ENCODE measurements at places on chromosomes 2 and 18.

DNA sequence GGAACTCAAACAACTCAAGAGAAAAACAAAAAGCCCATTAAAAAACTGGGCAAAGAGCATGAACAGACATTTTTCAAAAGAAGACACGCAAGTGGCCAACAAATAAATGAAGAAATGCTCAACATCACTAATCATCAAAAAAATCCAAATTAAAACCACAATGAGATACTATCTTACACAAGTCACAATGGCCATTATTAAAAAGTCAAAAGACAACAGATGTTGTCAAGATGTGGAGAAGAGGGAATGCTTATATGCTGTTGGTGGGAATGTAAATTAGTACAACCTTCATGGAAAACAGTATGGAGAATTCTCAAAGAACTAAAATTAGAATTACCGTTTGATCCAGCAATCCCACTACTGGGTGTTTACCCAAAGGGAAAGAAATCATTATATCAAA, 15.1 kb downstream of the LMAN1 start:
- DNase-seq = no peak

DNA sequence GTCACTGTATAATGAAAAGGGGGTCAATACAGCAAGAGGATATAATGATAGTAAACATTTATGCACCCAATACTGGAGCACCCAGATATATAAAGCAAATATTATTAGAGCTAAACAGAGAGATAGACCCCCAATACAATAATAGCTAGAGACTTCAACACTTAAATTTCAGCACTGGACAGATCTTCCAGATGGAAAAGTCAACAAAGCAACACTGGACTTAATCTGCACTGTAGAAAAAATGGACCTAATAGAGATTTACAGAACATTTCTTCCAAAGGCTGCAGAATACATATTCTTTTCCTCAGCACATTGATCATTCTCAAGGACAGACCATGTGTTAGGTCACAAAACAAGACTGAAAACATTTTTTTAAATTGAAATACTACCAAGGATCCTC, 26.7 kb downstream of the ZBTB14 start:
- no peak for DNase-seq

- DNase-seq = no peak
Measured at GRCh38 chr2:60154142-60154541, 399.3 kb downstream of the BCL11A start.

DNA sequence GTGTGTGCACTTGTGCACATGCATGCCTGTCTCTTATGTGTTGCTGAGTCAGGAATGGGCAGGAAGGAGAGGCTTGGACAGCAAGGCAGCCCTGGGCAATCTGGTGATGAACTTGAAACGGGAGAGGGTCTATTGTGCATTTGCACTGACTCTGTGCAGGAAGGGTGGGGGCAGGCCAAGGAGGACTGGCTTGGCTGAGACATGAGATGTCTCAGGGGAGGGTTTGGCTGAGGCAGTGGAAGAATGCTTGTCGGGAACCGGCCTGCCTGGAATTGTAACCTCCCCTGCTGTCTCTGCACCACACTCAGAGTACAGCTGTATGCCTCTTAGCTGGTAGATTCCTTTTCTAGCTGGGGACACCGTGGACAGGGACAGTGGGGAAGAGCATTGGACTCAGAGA, 176.1 kb upstream of the TNP1 start:
- DNase-seq = no peak

GRCh38 chr2:169734169-169734847, 676 bp downstream of the KLHL23 start:
- DNase-seq = peak; percentile 16

DNA sequence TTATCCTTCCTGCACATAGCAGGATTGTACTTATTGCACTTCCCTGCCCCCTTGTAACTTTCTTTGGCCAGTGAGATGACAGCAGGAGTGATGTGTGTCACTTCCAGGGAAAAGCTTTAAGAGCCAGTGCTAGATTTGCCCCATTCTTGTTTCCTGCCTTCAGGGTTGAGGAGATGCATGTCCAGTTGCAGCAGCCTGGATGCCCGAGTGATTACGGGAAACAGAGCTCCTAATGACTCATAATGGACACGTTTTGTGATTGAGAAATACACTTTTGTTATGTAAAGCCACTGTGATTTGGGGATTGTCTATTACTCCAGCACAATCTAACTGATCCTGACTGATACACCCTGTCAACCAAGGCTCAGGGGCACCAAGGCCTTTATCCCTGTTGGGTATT, 5.0 kb upstream of the TET3 start:
- no peak for DNase-seq

- no peak for DNase-seq
Measured at GRCh38 chr18:33472509-33472908, 32.0 kb upstream of the CCDC178 start.

DNA sequence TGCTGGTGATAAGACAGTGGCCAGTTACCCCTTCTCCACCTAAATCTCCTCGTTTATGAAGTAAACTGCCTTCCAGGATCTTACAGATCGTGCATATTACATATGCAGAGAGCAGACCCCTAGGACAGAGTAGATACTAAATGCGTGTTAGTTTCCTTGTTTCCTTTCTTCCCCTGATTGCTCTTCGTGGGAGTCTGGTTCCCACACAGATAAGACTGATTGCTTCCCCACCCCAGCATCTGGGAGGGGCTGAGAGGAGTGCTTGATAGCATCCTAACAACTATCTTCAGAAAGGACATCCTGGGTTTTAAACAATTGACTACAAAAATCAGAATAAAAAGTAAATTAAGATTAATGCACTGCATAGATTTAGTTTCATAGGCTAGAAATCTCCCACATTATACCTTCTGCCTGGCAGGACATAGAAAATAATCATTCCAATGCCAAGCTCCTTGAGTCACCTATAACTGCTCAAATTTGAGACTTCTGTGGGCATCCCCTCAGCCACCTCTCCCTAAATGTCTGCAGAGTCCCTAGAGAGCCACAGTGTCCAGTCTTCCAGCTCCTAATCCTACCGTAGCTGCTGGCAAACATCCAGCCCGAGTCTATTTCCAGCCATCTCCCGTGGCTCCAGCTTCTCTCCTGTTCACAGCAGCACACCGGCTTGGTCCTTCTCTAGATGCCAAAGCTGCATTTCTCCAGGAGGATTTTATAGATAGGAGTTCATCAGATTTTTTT, 128.3 kb downstream of the LRRC30 start:
- DNase-seq = no peak

DNA sequence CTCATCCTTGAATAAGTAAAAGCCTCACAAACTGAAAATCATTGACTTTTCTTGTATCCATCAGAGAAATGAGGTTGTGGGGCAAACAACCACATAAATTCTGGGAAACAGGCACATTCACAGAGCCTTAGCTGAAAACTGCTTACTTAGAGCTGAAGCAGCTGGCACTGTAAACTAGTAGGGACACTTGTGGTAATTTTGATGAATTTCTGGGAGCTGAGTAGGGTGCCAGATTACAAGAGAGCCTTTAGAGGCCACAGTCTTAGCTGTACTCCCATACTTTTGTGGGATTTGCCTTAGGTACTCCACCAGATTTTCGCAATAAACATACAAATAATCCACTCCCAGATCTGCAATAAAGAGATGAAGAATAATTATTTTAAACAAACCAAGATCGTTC, 315.2 kb downstream of the TMX3 start:
- DNase-seq = no peak

GRCh38 chr2:134677856-134678756, 40.7 kb downstream of the TMEM163 start:
- DNase-seq = no peak

- DNase-seq = no peak
Measured at GRCh38 chr2:86686905-86687304, 33.2 kb upstream of the RMND5A start.

DNA sequence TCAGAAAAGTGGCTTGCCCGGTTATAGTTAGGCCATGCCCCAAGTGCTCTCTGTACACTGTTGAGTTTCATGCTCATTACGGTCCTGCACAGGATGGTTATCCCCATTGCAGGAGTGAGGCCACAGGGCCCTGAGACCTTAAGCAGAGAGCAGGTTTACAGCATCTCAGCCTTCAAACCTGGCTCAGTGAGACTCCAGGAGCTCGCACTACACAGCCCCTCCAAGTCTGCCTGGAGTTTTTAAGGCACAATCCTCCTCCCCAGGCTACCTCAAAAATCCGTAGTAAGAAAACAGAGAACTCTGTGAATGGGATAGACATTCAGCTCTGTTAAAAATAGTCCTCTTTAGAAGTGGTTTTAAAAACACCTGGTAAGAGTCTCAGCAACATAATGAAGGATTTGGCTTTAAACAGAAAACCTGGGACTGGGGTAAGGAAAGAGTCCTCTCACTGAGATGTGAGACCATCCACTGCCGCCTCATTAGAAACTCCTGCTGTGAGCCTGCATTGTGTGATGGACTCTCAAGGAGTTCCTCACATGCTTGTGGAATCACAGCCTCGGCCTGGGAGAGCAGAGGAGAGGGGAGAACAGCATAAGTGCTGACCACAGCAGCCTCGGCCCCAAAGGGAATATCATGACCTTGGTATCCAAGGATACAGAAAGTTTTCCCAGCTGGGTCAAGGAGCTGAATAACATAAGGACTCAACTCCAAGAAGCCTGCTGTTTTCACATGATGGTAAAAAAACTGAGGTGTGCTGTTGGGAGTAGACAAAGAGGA, 214.8 kb downstream of the ATAD2B start:
- DNase-seq = no peak

DNA sequence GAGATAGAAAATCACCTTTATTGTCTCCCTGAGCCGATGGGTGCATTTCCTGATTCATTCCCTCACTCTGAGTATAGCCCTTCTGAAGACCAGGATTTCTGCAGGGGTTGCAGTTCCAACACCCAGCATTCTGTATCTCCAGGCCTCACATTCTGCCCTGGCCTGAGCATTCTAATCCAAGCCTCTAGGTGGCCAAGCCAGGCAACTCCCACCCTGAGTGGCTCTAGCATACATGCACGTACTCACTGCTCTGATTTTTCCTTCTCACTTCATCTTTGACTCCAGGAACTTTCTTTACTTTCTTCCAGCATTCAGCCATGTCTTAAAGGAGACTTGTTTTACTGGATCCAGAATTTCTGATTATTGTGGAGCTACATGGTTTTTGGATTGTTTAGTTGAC, 100.7 kb upstream of the STK39 start:
- DNase-seq = no peak

DNA sequence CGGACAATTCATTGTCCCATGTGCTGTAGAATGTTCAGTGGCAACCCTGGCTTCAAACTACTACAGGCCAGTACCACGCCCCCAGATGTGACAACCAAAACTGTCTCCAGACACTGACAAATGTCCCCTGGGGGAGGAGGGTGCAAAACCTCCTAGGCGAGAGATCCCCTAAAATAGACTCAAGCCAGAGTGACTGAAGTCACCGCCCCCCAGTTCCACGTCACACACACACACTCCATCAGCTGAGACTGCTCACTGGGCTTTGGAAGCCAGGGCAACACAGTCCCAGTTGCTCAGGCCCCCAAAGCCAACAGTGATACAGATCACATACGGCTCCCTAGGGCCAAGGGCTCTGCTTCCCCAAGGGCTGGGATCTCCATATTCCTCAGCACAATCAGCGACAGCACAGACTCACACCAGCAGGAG, 19.1 kb downstream of the HDAC4 start:
- no peak for DNase-seq

GRCh38 chr2:118040891-118041290, 27.0 kb upstream of the CCDC93 start:
- DNase-seq = no peak

DNA sequence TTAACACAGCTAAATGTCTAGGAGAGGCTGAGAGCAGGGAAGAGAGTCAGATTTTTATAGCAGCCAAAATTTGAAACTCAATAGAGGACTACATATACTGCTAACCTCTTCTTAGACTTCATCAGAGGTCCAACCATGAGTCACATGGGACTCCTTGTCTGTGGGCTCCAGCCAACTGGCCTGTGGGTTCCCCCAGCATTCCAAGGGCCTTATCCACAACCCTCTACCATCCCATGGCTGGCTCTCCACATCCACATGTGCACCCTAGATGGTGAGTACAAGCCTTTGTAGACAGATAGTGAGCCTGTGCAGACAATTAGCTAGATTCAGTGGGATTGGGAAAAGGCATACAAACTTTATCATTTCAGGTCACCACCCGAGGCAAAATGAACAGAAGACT, 901.9 kb upstream of the ZEB2 start:
- DNase-seq = no peak

- DNase-seq = peak; percentile 17
Measured at GRCh38 chr2:193141-193671, 70.6 kb downstream of the SH3YL1 start.

- DNase-seq = no peak
Measured at GRCh38 chr2:60509066-60509465, 44.4 kb downstream of the BCL11A start.

- DNase-seq = no peak
Measured at GRCh38 chr2:132037527-132038178, 124.1 kb downstream of the ANKRD30BL start.

GRCh38 chr2:190335225-190335559, 8.2 kb upstream of the INPP1 start:
- no peak for DNase-seq

DNA sequence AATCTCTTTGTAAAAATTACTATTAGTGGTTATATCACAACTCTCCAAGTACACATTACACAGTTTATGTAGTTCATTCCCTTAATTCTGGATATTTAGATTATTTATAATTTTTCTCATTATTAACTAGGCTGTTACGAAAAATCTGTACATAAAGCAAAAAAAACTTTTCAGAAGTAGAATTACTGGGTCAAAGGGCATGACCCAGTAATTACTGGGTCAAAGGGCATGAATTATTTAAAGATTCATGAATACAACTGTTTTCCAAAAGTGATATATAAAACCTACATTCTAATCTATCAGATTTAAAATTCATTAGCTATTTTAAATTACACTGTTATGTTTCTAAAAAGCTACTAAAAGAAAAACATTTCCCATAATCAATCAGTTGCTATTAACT, 55.3 kb downstream of the MSH6 start:
- no peak for DNase-seq

DNA sequence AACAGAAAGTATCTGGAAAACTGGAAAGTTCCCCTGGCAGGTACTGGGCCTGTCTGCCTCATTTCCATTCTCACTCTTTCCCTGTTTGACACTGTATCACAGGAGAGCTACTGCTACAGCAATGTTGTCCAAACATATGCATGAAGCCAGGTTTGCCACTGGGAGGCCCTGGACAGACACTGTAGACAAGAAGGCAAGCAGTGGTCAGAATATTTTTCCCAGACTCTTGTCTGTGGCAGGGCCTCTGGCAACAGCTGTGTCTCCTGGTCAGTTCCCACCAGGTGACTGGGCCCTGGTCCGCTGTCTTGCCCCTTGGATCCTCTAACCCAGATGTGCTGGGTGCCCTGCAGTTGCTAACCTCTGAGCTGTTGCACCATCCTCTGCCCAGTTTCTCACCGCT, 178.9 kb upstream of the FANCL start:
- DNase-seq = no peak

GRCh38 chr2:3154146-3154545, 223.5 kb downstream of the EIPR1 start:
- no peak for DNase-seq

- no peak for DNase-seq
Measured at GRCh38 chr2:256094-256493, 7.7 kb downstream of the SH3YL1 start.

- DNase-seq = no peak
Measured at GRCh38 chr2:150370561-150370960, 116.9 kb downstream of the RND3 start.

GRCh38 chr2:136664713-136665405, 100.5 kb upstream of the THSD7B start:
- no peak for DNase-seq

GRCh38 chr2:240990266-240990529, 8.2 kb upstream of the SNED1 start:
- DNase-seq = no peak

- DNase-seq = no peak
Measured at GRCh38 chr2:152686321-152686720, 30.9 kb downstream of the PRPF40A start.
